D721Med (cell line): ENCODE measurements at places on chromosomes 13 and 19.

DNA sequence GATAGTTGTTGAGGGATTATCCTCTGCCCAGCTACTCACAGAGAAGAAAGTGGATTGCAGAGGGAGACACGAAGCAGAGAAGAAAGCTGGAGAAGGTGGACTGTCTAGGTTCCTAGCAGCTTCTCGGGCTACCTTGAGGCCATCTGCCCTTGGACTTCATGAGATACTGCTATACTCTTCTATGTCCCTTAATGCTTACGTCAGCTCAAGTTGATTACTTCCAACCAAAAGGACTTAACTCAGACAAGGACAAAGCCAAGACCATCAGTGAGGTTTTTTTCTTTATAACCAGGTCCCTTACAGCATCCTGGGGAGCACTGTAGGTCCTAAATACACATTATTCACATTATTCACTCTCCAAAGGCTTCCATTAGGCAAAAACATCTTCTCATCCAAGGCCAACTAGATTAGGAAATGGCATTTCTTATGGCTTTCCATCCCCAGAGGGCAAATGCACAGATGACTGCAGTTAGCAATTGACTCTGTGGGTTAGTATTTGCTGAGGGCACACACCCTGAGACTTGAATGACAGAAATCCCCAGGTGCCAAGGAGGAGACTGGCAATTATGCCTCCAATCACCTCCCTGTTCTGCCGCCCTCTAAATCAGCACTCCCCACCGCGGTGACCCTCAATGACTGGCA lies 4.1 kb upstream of the UBE2L5 start:
- no peak for DNase-seq

- no peak for DNase-seq
These were observed 80.3 kb downstream of the UFM1 start for GRCh38 chr13:38429916-38430315.

- no peak for DNase-seq
These were observed 9.9 kb downstream of the RFX2 start for GRCh38 chr19:6100284-6100915.

GRCh38 chr13:60453490-60453889 lies 56.5 kb downstream of the TDRD3 start:
- DNase-seq = no peak

- no peak for DNase-seq
These were observed 18.1 kb upstream of the GNA15 start for GRCh38 chr19:3117716-3118115.

- no peak for DNase-seq
These were observed 618.7 kb upstream of the SGCG start for GRCh38 chr13:22562116-22562515.

- no peak for DNase-seq
These were observed 812.1 kb upstream of the MIR17HG start for GRCh38 chr13:90535421-90535820.

DNA sequence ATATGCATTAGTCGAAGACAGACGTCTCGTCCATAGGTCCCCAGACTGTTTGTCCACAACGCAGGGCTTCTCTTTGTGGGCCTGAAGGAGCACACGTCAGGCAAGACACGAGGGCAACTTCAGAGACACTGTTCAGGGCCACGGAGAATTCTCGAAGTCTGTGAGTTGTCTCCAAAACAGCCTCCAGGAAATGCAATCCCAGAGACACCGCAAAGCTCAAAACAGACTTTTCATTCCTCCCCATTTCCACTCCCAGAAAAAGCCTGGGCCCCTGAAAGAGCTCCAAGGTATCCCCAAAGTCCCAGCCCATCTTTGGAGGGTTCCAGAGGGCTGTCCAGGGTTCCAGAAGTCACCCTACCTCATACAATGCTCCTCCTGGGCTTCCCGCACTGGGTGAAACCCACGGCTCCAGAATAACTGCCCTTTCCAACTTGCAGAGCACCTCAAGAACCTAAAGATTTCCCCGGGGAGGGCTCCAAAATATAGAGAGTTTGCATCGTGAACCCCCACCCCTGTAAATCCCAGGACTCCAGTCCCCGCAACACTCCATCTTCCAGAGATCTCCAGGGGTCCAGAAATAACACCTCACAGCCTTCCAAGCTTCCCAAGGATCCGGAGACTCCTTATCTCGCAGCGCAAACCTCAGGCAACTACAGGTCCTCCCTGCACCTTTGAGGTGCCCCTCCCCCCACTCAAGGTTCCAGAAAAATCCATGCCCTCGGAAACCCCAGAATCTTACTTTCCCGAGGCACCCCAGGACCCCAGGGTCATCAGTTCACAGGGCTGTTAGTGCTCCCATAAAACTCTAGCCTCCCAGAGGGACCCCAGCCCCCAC lies 687 bp upstream of the FTL start:
- DNase-seq = no peak

- no peak for DNase-seq
These were observed 127.6 kb upstream of the GPC6 start for GRCh38 chr13:93098972-93099371.

- DNase-seq = no peak
These were observed 24.4 kb downstream of the CELF5 start for GRCh38 chr19:3248728-3249326.

DNA sequence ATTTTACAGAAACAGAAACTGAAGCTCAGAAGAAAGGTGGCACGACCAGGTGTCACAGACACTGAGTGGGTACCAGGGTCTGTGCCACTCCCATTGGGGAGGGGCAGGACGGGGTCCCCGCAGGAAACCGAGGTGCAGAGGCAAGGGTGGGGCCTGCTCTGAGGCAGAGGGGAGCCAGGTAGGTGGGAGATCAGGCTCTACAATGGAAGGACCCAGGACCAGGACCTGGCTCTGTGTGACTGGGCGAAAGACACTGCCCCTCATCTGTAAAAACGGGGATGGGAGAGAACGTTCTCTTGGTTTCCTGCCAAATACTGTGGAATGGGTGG lies 2.8 kb downstream of the PTGIR start:
- DNase-seq = no peak

DNA sequence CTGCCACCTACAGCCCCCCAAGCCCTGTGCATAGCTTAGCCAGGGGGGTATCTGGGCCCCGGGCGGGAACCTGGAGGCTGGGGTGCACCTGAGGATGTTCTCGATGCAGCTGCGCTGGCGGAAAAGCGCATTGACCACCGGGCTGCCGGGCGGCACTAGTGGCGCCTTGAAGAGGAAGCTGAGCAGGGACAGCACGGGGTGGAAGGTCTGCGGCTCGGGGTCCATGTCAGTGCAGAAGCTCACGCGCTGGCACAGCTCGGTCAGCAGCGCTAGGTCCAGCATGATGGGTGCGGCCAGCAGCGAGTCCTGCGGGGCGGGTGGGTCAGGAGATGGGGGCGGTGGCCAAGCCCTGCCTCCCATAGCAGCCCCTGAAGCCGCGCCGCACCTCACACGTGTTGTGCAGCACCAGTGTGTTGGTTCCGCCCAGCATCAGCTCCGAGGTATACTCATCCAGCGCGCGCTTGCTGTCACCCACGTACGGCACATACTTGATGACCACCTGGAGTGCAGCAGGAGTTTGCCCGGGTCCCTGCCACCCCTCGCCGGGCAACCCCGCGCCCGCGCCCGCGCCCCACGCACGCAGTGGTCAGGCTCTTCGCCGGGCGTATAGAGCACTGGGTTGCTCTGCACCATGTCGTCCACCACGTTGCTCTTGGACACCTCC lies 2.6 kb downstream of the ISYNA1 start:
- DNase-seq = no peak

- DNase-seq = no peak
These were observed 495.8 kb upstream of the KLF12 start for GRCh38 chr13:74629985-74630384.

- no peak for DNase-seq
These were observed 22.5 kb upstream of the ALOX5AP start for GRCh38 chr13:30712536-30713532.

GRCh38 chr19:30688696-30689095 lies 316.5 kb downstream of the ZNF536 start:
- DNase-seq = no peak

- no peak for DNase-seq
These were observed 333.7 kb upstream of the NBEA start for GRCh38 chr13:34608331-34608730.
